ENCODE measurements at places on chromosomes 6 and 20.
A peak's percentile ranks its signal among the peaks of the same experiment; 100 is the strongest.

- peak; percentile 61 for DNase-seq
Measured at GRCh38 chr6:125995972-125996580, 9.7 kb downstream of the TRMT11 start.

- no peak for DNase-seq
Measured at GRCh38 chr20:32957459-32957858, 46.8 kb downstream of the SUN5 start.

DNA sequence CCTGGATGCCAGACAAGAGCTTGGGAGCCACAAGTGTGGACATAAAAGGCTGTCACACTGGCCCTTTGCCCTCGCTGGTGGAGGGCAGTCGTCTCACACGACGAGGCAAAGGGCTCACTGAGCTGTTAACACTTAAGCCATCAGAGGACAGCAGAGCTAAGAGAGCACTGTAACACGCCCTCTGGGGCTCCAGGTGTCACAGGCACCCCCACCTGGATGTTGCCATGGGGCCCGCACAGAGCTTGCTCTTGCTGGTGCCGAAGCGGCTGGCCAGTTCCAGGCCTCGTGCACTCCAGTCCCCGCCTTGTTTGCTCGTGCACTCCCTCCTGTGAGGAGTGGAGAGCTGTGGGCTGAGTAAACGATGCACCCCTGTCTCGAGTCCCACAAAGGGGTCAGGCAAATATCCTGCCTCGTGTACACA is 37.4 kb downstream of the SLC35D3 start:
- no peak for DNase-seq

DNA sequence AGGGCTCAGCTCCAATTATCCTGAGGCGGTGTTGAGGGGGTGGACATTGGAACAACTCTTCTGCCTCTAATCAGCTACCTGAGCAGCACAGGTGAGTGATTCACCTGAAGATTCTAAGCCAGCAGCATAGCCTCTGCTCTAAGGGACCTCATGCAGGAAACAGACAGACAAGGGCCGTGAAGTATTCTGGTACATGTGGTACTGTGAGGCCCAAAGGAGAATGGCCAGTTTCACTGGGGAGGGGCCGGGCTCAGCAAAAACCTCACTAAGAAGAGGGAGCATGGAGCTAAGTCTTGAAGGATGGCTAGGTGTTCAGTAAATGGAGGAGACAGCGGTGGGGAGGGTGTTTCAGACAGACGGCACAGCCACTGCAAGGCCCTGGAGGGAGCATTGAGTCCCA is 58.5 kb upstream of the CCDC167 start:
- no peak for DNase-seq

Data from stimulated activated CD4-positive, alpha-beta T cell treated with anti-CD3 and anti-CD28 coated beads, Interleukin-4, amount 100 ng/mL, for 4 hours (primary cell).